AG09309 (cell line): ENCODE measurements at places on chromosomes 3 and 15.

DNA sequence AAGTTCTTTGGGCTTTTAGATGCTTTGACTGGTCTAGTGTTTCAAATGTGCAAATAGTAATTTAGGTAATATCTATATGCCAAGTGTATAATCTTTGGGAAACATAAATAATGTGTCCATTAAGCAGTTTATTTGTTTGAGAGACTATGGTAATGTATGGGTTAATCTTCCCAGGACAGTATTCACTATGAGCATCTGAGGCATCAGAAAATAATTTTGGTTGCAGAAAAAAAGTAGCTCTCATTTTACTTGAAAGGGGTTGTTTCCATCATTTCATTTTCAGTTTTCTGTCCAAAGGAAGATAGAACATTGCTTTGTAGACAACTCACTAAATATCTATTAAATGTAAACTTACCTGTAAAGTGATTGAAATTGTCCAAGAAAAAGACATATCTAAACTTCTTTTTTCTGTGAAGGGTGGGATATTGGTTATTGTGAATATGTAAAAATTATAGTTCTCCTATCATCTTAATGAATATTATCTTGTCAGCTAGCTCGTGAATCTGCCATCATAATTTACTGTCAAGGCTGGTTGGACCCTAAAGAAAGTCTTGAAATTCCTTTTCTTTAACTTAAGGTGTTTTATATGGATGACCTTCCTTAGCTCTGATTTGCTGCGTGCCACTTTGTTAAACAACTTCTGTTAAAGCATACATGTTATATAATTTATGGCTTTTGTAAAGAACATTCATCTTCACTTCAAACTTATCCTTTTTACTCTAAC is 108.8 kb downstream of the EPHA3 start:
- no peak for DNase-seq

DNA sequence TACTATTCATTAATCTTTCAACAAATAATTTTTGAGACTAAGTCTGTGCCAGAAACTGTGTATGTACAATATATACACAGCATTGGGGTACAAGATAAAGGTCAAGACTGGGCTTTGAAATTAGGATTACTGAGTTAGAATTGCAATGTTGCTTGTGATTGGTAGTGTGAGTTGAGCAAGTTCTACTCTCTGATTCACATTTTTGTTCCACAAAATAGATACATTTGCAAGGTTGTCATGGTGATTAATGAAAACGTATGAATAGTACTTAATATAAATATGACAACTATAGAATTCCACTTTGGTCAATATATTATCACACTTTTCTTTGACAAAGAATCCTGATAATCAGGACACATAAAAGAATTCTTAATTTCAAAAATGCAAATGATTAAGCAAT is 314.6 kb downstream of the GBE1 start:
- no peak for DNase-seq

DNA sequence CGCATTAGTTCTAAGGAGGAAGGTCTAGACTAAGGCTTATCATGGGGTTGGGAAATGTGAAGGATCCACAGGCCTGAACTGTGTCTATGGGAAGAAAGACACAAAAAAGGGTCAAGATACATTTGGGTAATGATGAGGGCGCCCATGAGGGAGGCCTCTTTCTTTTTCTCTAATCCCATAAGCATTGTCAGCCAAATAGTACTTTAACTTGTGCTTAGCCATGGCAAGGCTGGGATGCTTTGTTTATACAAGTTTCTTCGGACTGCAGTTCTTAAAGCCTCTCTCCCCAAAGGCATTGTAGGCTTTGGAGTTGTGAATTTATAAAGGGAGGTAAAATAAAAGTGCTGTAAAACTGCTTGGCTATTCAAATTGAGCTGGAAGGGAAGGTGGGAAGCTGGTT is 23.4 kb downstream of the ARMC8 start:
- DNase-seq: no peak

- peak; percentile 35 for DNase-seq
These were observed 146.6 kb downstream of the SERPINI1 start for GRCh38 chr3:167882057-167882667.

GRCh38 chr15:82854554-82854953 is 45.1 kb downstream of the WHAMM start:
- DNase-seq: no peak

GRCh38 chr15:62477929-62478328 is 312.8 kb upstream of the C2CD4B start:
- no peak for DNase-seq

- DNase-seq: no peak
These were observed 20.2 kb downstream of the GBE1 start for GRCh38 chr3:81741216-81741615.

GRCh38 chr3:123876858-123877257 is 7.3 kb downstream of the MYLK start:
- no peak for DNase-seq

GRCh38 chr3:178562947-178563232 is 26.7 kb downstream of the KCNMB2 start:
- DNase-seq: no peak

DNA sequence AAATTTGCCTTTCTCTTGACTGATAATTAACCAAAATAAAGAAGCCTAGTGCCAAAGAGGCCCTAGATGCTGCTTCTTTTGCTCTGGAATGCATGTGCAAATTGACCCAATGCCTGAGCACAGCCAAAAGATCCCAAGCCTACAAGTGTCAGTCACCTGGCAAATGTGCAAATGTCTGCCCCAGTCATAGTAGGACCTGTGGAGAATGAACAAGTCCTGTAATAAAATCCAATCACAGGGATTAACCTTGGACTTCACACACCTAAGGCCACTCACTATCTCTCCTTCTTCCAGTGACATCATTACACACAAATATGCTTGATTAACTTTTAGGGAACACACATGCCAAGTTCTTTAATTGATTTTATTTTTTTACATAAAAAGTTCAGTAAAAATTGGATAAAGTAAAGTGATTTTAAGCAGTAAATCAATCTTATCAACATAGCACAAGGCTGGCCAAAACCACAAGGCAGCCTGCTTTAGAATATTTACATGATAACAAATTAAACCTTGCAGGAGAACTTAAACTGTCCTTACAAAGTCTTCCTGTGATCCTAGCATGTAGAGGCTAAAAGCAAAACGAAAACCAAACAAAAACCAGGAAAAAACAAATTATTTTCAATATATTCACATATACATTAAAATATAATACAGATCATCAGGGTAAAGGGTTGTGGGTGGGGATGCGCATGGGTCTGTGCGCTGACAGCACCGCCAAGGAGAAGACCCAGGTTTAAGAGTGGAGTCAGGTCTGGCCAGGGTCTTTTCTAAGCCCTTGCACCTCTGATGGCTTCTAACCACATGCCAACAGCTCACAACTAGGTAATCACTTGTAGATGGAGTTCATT is 36.8 kb downstream of the NBEAL2 start:
- no peak for DNase-seq

DNA sequence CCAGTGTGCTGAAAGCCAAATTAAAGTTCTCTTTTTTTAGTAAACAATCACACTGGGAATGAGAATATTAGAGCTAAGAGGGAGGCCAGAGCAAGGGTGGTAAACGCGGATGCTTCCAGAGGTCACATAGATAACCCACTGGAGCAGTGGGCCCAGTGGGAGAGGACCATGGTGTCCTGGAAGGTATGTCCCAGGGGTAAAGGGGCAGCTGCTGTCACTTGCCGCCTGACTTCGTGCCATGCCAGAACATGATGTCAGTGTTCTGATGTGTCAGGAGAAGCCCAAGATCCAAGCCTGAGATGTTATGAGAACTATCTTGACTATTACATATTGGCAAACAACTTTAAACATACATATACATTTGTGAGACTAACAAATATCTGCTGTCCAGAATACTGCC is 211.9 kb upstream of the IL12A start:
- no peak for DNase-seq

DNA sequence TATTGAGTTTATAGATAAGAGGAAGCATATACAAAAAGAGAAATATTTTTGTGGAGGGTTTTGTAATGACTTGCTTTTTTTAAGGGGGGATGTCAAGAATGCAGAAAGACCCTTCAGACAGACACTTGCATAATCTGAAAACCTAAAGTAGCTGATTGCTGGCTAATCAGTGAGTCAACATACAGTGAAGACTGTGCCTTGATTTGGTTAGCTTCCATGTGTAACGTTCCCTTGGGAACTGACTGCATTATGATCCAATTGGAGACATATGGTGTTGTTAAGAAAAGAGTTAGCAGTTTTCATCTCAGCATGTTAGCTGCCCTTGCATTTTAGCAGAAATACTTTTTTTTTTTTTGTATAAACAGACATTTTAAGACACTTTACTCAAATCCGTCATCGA is 483.2 kb downstream of the RBMS3 start:
- DNase-seq: peak; percentile 77

GRCh38 chr3:5022966-5023776 is 43.9 kb downstream of the BHLHE40 start:
- peak; percentile 95 for DNase-seq

DNA sequence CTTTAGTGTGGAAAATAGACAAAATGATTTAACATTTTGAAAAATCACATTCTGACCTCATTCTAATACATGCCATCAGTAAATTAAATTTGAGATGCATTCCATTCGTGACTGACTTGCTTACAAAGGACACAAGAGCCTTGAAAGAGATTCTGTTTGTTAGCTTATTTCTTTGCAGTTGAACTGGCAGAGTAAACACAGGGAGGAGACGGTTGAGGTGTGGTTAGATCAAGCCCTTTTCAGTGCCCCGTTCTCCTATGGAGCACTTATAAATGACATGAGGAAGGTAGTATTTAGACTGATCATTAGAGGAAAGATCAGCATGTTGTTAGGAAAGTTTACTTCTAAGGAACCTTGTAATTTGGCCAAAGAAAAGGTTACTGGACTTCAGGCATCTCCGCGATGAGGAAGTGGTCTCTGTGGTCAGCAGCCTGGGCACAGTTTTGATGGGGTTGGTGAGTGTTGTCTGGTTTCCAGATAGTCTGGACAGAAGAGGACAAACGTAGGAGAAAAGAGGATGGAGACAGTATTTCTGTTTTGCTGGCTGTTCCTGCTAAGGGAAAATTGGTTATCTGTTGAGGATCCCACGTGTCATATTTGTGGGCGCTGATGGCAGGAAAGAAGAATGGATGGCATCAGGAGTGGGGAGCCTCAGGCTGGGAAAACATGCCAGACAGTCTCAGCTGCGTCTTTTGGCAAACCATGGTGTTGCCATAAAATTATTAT is 328.9 kb upstream of the TBL1XR1 start:
- DNase-seq: peak; percentile 90

DNA sequence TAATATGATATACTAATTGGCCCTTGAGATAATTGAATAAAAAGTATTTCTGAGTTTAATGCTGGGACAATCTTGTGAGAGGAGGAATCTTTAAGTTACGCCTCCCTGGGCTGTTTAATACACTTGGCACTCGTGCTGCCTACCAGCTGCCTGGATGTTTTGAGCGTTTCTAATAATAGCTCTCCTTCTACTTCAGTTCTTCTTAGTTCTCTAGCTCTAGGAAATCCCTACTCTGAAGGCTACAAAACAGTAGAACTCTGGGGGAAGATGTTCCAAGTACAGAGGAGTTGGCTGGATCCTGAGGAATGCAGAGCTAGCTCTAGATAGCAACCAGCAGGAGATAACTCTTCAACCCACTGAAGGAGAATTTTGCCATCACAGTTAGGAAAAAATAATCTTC is 3.5 kb downstream of the NAALADL2 start:
- DNase-seq: no peak

- DNase-seq: peak; percentile 53
These were observed 41.5 kb upstream of the CDV3 start for GRCh38 chr3:133531981-133532380.

DNA sequence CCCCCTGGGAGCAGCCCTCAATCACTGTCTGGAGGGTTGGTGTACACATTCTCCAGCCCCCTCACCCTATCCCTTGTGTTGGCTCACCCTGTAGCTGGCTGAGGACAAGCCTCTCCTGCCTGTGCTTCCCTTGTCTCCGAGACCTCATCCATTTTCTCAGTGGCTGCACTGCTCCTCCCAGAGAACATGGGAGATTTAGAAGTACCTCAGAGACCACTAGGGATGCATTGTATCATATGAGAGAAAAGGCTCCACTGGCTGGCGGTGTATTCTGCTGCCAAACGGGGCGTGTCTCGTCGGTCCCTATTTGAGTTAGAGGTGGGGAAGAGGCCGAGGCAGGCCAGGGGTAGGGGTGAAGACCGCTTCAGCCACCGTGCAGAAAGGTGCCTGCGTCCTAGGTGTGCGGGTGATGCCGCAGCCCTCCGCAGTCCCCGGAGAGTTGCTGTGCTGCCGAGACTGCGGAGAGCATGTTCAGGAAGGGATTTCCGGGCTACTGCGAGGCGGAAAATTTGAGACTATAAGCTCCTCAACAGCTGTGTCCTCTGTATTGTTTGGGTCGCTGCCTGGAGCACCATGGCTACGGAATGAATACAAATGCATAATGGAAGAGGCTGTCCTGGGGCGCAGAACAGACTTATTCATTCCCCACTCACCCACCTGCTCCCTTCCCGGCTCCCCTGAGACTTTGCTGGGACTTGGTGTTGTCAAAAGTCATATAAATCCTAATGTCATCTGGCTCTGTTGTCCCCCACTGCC is 43.8 kb downstream of the SPSB4 start:
- DNase-seq: no peak

DNA sequence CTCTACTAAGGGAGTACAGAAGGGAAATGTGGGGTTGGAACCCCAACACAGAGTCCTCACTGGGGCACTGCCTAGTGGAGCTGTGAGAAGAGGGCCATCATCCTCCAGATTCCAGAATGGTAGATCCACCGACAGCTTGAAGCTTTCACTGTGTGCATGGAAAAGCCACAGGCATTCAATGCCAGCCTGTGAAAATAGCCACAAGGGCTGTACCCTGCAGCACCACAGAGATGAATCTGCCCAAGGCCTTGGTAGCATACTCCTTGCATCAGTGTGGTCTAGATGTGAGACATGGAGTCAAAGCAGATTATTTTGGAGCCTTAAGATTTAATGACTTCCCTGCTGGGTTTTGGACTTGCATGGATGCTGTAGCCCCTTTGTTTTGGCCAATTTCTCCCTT is 39.3 kb upstream of the KCNMB2 start:
- no peak for DNase-seq

DNA sequence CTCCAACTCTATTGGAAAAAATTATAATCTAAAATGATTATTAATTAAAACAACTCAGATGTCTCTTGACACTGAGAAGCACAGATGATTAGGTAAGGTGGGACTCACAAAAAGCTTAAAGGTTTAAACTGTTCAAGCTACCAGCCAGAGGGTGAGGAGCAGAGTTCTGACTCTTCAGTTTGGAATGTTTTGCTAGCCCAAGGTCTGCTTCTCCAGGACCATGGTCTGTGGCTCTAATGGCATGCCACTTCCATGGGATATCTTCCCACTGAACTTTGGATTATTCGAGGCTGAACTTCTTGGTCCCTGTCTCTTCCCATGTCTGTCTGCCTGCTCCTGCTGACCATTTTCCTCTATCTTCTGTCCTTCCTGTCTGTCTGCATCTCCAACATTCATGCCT is 49.2 kb downstream of the CACNA2D3 start:
- no peak for DNase-seq

DNA sequence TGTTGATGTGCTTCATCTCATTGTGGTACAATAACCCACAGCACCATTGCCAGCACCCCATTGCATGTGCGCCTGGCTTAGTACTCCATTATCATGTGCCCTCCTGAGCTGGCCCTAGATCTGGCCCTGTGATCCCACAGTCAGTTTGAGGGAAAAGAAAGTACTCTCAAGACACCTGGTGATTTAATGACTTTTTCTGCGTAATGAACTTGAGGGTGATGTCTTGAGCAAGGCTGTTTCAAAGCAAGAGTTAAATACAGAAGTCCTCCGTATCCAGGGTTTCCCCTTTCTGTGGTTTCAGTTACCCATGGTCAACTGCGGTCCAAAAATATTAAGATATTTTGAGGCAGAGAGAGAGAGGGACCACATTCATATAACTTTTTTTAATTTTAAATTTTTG is 16.3 kb downstream of the C3orf20 start:
- DNase-seq: no peak

- DNase-seq: no peak
These were observed 70.0 kb downstream of the EXOG start for GRCh38 chr3:38566215-38566528.
